ENCODE measurements at places on chromosomes 11 and 22.

DNA sequence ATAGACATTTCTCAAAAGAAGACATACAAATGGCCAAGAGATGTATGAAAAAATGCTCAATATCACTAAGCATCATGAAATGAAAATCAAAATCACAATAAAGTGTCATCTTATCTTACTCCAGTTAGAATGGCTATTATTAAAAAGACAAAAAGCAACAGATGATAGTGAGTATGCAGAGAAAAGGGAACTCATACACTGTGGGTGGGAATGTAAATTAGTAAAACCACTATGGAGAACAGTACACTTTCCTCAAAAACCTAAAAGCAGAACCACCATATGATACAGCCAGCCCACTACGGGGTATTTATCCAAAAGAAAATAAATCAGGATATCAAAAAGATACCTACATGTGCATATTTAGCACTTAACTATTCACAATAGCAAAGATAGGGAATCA, 700.0 kb upstream of the ANO5 start:
- DNase-seq, result no peak

DNA sequence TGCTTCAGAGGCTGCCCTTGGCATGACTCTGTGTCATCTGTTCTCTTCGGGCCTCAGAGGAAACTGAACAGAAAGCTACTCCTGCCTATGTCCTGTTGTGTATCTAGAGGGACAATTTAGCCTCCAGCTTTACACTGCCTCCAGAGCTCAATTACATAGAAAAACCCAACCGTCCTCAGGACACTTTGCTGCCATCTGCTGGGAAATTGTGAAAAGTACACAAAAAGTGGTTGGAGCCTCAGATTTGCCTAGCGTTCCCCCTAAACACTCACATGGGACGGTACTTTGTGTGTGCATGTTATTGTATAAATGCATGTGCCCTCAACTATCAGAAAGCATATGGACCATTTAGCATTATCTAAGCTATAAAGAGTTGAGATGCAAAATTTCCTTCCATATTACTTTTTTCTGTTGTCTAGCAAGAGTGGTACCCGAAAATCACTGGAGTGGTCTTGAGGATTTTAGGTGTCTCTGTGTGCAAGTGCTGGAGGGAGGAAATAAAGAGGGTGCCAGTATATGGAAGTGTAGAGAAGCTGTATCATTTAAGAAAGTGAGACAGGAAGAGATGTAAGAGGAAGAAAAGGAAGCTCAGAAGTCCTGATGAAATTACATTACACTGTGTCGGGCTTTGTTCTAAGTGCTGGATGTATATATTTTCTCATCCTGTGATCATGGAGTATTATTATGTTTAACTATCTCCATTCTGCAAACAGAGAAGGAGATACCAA, 8.7 kb upstream of the MS4A4E start:
- no peak for DNase-seq

- DNase-seq, result no peak
Observed at GRCh38 chr22:45208993-45209838, 31.5 kb downstream of the KIAA0930 start.

- DNase-seq, result no peak
Observed at GRCh38 chr11:6623391-6624363, 4.5 kb upstream of the TPP1 start.

DNA sequence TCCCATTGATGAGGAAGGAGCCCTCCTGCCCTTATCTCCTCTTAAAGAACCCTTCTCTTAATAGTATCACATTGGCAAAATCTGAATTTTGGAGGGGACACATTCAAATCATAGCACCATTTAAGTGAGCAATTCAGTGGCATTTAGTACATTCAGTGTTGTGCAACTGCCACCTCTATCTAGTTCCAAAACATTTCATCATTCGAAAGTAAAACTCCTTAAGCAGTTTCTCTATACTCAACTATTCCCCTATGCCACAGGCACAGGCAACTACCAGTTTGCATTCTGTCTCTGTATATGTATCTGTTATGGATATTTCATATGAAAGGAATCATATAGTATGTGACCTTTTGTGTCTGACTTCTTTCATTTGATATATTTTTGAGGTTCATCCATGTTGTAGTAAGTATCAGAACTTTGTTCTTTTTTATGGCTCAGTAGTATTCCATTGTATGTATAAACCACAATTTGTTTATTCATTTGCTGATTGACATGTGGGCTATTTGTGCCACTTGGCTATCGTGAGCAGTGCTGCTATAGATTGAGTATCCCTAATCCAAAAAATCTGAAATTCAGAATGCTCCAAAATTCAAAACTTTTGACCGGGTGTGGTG, 22.9 kb downstream of the FAR1 start:
- no peak for DNase-seq

- DNase-seq, result no peak
Observed at GRCh38 chr11:128284634-128285033, 302.7 kb downstream of the ETS1 start.

GRCh38 chr11:27926981-27927481, 180.9 kb downstream of the KIF18A start:
- DNase-seq, result no peak

DNA sequence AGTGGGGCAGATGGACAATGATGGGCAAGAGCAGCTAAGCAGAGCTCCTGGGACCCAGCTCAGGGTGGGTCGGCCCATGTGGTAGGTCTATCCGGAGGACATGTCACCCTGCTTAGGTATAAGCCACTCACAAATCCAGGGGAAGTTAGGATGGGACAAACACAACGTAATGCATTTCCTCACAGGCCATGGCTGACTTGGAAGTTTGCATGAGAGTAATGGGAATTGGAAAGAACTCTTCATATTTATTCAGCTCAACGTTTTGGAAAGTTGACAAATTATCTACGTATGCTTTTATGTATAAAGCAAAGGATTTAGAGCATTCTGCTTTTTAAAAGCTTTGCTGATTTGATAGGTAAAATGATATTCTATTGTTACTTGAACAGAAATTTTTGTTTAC, 74.9 kb downstream of the SMCO4 start:
- DNase-seq, result no peak
